Activated CD4-positive, alpha-beta T cell treated with anti-CD3 and anti-CD28 coated beads, Interleukin-2, amount 50 U/mL, for 16 hours (primary cell): ENCODE measurements at places on chromosomes 1 and 21.

DNA sequence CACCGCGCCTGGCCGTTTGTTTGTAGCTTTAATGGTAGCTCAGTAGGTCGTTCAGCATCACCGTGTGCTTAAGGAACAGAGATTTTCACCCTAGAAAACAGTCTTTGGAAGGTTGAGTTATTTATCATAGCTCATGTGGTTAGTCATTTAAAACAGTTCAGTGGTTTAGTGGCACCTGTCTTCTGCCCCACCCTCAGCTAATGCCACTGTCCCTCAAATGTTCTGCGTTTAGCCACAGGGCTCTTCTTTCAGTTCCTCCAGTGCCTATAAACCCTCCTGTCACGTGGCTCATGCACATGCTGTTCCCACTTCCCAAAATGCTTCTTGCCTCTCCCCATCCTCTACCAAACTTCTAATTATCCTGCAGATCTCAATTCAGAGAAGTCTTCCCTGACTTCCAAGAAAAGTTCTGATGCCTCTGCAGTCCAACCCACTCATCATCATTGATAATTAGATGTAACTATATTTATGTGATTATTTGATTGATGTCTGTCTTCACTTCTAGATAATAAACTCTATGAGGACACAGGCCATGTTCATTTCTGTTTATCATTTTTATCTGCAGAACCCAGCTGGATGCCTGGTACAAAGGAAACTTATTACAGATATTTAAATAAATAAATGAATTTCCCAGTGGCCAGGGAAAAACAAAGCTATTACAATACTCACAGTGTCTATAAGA lies 14.4 kb upstream of the DIPK1A start:
- peak; percentile 76 for DNase-seq

- no peak for DNase-seq
Observed at GRCh38 chr1:98055457-98055856, 134.6 kb upstream of the DPYD start.

DNA sequence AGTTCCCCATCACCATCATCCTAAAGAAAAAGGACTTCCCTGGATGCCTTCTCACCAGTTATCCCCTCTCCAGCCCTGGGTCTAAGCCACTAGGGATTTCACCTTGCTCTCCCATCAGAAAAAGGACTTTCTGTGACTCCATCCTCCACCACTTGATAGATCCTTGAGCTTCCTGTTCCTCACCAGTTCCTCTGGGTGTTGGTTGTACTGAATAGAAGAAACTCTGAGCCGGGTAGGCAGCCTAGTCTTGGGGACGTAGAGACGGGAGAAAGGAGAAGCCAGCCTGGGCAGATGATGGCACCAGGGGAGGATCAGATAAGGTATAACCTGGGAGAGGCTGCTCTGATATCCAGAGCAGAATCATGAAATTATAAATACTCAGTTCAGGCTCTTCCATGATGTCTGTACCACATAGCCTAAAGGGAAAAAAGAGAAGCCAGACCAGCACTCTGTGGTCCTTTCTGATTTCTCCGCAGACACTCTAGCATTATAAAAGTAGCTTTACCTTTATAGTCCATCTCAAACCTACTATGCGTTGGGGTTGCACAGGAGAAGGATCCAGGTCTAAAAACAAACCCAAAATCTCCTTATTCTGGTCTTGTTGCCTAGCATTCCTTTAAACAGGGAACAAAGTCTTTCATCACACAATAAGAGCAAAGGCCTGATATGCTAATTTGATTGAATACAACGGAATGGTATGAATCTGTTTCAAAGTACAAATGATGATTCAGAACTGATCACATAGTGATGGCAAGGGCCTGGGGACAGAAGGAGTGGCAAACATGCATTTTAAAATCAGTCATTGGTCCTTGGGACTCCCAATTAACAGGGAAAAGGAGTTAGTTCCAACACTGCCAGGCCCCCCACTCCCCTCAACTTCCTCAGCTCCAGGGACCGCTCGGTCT lies 1.2 kb upstream of the CD34 start:
- DNase-seq: no peak

DNA sequence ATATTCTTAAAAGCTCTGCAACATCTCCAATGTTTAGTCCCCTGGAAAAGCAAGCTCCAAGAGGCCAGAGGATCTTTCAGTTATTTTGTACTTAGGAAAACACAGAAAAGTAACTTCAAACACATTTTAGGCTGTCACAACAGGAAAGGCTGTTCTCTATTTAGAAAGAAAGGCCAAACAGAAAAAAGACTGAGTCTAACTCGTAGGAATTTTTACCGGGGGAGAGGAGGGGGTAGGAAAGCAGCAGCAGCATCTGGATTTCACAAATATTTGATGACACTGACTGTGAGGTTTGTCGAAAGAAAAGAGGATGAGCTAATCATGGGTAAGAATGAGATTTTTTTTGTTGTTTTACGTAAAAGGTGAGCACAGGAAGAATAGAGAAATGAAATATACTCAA lies 107.1 kb downstream of the EIF4G3 start:
- DNase-seq: no peak

GRCh38 chr1:176878750-176879536 lies 285.6 kb downstream of the ASTN1 start:
- no peak for DNase-seq

GRCh38 chr1:15226388-15227255 lies 20.4 kb upstream of the FHAD1 start:
- DNase-seq: no peak

DNA sequence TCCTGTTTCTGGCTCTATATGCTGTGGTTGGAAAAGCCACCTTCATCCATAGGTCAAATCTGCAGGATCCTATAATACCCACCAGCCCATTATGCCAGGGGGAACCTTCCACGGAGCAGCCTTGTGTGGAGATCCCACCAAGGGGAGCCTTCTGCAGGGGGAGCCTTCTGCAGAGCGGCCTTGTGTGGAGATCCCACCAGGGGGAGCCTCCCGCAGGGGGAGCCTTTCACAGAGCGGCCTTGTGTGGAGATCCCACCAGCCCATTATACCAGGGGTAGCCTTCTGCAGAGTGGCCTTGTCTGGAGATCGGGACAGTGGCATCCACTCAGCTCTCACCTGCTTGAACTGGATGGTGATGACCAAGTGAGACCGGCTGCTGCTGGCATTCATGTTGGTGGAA lies 85.3 kb downstream of the SCCPDH start:
- no peak for DNase-seq

DNA sequence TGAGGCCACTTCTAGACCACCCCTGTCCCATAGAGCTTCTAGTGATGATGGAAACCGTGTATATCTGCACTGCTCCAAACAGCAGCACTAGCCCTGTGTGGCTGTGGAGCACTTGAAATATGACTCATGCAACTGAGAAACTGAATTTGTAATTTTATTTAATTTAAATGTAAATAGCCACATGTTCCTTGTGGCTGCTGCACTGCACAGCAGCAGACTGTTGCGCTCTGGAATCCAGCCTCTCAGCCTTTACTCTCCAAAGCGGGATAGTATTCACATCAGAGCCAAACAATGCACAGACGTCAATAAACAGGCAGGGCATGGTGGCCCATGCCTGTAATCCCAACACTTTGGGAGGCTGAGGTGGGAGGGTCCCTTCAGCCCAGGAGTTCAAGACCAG lies 12.0 kb downstream of the CAPN2 start:
- no peak for DNase-seq

DNA sequence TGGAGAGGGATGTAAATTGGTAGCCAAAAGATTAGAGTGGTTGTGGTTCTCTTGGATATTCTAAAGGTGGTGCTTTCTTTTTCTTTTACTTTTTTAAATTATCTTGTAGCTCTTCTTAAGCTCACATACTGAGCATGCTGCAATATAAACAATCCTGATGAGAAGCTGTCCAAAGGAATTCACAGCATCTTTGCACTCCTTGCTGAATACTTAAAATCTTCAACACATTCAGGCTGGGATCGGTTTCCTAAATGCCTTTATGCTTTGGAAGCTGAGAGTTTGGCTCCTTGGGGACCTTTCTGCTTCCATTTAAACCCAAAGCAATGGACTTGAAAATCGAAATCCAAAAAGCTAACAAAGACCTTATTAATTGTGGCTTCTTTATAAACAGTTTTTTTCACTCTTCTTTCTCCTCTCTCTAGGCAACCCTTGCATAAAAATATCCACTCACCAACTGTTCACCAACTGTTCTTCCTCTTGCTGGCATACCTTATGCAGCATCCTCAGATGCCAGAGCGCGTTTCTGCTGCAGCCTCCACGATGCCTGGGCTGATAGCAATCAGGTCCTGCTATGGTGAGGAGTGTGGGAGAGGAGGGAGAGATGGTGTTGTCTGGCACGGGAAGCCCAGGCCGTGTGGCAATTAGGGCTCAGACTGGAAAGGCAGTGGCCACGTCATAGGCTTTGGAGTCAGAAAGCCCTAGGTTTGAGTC lies 535.8 kb upstream of the DAB1 start:
- DNase-seq: no peak

- DNase-seq: no peak
Observed at GRCh38 chr1:195866091-195866780, 742.0 kb downstream of the KCNT2 start.

DNA sequence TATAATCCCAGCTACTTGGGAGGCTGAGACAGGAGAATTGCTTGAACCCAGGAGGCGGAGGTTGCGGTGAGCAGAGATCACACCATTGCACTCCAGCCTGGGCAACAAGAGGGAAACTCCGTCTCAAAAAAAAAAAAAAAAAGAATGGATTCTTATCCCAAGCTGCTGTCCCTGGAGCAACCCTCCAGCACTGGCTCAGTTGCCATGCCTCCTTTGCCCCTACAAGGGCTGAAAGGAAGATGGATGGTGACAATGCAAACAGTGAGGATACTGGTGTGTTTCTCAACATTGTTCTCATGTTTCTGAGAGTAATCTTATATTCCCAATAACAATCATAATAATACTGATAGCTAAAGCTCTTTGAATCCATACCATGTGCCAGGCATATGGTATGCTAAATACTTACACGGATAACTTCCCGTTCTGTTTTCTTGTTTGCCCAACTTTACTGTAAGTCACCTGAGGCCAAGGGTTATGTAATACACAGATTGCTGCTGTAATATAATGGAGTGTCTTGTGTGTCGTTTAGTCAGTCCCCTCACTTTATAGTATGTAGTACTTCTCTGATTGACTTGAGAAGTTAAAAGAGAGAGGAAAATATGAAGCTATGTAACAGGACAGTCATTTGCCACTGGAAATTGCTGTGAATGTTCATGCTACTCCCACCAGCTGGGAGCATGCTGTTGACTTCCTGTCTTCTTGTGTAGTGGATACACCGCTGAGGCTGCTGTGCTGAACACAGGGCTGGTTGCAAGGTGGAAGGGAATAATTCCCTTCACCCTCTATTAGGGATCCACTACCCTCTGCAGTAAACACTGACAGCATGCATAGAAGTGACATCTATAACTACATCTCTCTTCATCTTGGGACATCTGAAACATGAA lies 153.6 kb downstream of the CNIH3 start:
- DNase-seq: no peak

DNA sequence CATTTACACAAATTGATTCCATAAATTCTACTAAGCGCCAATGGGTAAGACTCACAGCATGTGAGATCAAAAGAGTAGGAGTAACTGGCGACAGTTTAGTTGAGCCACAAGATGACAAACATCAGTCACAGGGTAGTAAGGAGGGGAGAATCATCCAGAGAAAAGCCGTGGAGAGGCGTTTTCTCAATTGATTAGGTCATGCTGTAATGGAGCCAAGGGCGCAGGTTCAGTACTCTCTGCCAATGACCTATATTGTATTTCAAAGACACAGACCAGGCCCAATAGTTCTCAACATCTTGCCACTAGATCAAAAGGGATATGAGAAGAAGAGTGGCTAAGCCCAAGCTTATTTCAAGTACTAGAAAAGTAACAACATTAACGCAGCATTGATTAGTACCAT lies 467.5 kb downstream of the SMYD3 start:
- DNase-seq: no peak

GRCh38 chr1:4076346-4076745 lies 176.3 kb upstream of the C1orf174 start:
- DNase-seq: no peak

DNA sequence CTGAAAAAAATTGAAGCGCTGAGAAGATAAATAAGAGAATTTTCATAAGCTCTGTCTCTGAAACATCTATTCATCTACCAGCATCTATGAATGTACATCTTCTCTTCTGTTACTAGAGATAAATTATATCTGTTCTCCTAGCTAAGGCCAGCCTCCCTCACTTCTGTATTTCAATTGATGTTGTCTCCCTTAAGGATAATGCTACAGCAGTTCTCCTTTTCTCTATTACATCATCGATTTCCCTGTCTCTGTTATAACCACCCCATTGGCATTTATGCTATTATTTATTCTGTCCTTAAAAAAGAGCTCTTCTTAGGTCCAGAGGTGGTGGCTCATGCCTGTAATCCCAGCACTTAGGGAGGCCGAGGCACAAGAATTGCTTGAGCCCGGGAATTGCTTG lies 42.9 kb upstream of the TMCO2 start:
- no peak for DNase-seq

- no peak for DNase-seq
Observed at GRCh38 chr1:16903054-16903453, 7.3 kb downstream of the RNU1-2 start.

- DNase-seq: no peak
Observed at GRCh38 chr1:46639547-46639946, 22.9 kb upstream of the MOB3C start.

DNA sequence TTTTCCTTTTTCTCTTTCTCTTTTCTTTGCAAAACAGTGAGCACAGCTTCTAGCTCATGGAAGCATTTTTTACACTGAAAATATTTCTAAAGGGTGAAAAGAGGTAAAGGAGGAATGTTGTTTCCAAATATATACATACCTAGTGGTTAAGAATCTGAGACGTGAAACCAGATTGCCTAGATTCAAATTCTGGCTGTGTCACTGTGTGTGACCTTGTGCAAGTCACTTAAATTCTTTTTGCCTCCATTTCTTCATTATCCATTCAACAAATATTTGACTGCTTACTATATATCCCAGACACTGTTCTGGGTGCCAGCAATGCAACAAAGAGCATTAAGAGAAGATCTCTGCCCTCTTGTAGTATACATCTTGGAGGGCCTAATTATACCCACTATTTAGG lies 53.3 kb downstream of the ZFYVE9 start:
- DNase-seq: no peak

GRCh38 chr1:93607814-93608186 lies 73.8 kb downstream of the BCAR3 start:
- peak; percentile 89 for DNase-seq

- no peak for DNase-seq
Observed at GRCh38 chr1:75908717-75909152, 23.5 kb downstream of the ASB17 start.

GRCh38 chr1:65467536-65467935 lies 47.1 kb downstream of the LEPR start:
- DNase-seq: no peak

DNA sequence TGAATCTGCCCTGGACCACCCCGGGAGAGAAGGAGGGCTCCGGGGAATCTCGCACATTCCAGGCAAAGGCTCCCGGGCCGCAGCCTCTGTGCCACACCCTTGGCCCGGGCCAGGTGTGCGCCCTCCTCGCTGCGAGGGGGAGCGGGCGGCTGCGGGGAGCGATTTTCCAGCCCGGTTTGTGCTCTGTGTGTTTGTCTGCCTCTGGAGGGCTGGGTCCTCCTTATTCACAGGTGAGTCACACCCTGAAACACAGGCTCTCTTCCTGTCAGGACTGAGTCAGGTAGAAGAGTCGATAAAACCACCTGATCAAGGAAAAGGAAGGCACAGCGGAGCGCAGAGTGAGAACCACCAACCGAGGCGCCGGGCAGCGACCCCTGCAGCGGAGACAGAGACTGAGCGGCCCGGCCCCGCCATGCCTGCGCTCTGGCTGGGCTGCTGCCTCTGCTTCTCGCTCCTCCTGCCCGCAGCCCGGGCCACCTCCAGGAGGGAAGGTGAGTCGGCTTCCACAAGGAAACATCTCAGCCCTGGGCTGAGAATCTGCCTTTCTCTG lies at the start of gene LAMC2:
Gene LAMC2 (plus strand): TSS at position 324 of the 550 bp plus-strand sequence. CDS start 89 bp downstream, at position 413.
- DNase-seq: peak; percentile 6

- no peak for DNase-seq
Observed at GRCh38 chr1:100622506-100622905, 84.6 kb downstream of the GPR88 start.
